Lung (tissue), 17 donors: ENCODE measurements at places on chromosomes 13 and 19.

DNA sequence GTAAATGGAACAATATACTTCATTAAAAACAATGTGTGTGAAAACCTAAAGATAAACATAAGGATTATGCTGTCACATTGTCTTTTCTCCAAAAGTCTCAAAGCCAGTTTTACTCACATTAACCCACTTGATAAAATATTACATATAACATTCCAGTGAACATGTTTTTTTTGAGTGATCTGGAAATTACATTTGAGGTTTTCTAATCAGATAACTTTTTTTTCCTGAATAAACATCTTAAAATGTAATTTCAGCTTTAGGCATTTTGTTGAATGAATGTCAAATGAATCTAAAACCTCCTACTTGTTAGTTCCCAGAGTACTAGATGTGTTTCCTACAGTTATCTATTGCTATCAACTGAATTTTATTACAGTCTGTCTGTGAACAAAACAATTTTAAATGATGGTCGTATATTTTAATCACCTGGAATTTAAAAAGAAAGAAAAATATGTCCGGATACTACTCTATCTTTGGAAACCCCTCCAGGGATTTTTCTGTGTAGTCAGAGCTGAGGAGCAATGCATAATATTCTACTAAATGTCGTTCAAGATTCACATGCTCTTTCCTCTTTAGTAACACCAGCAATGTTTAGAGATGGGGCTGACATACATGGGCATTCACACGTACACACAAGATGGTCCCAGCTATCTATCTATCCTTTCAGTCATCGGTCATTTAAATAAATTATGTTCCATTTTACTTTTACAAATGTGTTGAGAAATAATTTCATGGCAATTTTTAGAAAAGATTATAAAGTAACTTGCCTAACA is 283.9 kb downstream of the KLF12 start:
- no peaks in the 10 kb centered on the region for H3K36me3 ChIP-seq
- H3K4me1 ChIP-seq, result no peaks in the 10 kb centered on the region
- H3K4me3 ChIP-seq, result no peak overlapping the region
- H3K27me3 ChIP-seq, result no peaks in the 10 kb centered on the region
- H3K27ac ChIP-seq, result no peak overlapping the region

GRCh38 chr19:13961826-13962698 is 9.8 kb downstream of the DCAF15 start:
- DNase-seq, result peak; percentile 71
- peaks cover 80% of the 10 kb centered on the region for H3K36me3 ChIP-seq
- no peak overlapping the region for H3K4me3 ChIP-seq
- H3K27me3 ChIP-seq, result no peaks in the 10 kb centered on the region
- H3K27ac ChIP-seq, result no peak overlapping the region

DNA sequence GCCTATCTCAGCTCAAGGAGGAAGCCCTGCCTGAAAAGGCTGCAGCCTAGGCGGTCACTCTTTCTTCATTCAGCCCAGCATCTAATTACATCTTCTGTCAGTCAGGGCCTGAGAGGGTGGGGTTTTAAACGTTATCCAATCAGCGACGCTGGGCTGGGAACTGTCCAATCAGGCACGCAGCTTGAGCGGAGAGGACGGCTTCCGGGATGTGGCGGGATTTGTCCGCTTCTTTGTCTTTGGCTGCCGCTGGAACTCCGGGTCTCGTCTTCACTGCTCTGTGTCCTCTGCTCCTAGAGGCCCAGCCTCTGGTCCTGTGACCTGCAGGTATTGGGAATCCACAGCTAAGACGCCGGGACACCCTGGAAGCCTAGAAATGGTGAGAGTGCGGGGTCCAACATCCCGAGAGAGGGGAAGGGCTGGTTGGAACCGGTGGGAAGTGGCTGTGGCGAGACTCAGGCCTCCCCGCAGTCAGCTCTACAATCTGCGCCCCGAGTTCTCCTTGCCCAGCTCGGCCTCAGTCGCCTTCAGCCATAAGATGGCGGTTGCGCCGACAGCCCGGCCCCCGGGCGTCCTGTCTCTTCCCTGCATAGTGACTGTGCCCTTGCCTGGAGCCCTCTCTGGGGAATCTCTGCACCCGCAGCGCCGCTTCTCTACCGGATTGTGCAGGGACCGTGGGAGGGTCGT is at the start of gene ZNF738:
TSS of gene ZNF738 (plus strand) at position 233 of the 684 bp plus-strand sequence. CDS start at position 374, 141 bp downstream.
- peak within 1 kb of the TSS; percentile 91 for H3K27ac ChIP-seq
- H3K36me3 ChIP-seq, result peaks cover 8% of the 10 kb centered on the region
- H3K4me1 ChIP-seq, result no peaks in the 10 kb centered on the region

DNA sequence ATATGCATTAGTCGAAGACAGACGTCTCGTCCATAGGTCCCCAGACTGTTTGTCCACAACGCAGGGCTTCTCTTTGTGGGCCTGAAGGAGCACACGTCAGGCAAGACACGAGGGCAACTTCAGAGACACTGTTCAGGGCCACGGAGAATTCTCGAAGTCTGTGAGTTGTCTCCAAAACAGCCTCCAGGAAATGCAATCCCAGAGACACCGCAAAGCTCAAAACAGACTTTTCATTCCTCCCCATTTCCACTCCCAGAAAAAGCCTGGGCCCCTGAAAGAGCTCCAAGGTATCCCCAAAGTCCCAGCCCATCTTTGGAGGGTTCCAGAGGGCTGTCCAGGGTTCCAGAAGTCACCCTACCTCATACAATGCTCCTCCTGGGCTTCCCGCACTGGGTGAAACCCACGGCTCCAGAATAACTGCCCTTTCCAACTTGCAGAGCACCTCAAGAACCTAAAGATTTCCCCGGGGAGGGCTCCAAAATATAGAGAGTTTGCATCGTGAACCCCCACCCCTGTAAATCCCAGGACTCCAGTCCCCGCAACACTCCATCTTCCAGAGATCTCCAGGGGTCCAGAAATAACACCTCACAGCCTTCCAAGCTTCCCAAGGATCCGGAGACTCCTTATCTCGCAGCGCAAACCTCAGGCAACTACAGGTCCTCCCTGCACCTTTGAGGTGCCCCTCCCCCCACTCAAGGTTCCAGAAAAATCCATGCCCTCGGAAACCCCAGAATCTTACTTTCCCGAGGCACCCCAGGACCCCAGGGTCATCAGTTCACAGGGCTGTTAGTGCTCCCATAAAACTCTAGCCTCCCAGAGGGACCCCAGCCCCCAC is 687 bp upstream of the FTL start:
- H3K4me3 ChIP-seq, result no peak overlapping the region
- H3K27me3 ChIP-seq, result no peaks in the 10 kb centered on the region
- peaks cover 33% of the 10 kb centered on the region for H3K36me3 ChIP-seq
- H3K4me1 ChIP-seq, result peaks cover 5% of the 10 kb centered on the region
- peak; percentile 61 for DNase-seq

DNA sequence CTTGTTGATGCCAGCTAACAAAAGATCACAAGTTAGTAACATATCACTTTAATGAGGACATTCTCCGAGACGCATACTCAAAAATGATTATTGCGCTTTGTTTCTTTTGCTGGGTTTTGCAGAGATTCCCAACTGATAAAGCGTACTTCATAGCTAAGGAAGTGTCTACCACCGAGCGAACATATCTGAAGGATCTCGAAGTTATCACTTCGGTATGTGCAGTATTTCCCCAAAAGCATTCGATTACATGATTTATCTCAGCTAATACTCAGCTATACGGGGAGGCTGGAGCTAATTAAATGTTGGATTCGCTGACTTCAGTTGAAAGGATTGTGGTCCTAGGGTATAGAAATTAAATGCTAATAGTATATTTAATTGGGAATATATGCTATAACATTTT is 166.3 kb downstream of the STK24 start:
- no peak overlapping the region for H3K27ac ChIP-seq
- no peak for DNase-seq
- H3K4me3 ChIP-seq, result no peak overlapping the region
- H3K4me1 ChIP-seq, result peaks cover 4% of the 10 kb centered on the region
- peaks cover 5% of the 10 kb centered on the region for H3K36me3 ChIP-seq
